HFF-Myc (cell line): ENCODE measurements at places on chromosomes 6 and 20.

DNA sequence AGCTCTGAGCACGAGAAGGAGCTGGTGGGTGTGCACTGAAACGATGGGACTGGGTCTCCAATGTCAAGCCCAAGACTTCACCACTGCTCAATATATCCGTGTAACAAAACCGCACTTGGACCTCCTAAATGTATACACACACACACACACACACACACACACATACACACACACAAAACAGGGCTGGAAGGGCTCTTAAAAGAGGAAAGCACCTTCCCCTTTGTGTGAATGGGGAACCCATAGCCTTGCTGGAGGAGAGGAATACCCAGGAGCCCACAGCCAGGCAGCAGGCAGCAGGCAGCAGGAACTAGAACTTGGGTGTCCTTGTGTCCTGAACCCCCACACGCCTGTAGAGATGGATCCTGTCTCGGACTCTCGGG lies 29.8 kb downstream of the TGM2 start:
- DNase-seq = no peak

DNA sequence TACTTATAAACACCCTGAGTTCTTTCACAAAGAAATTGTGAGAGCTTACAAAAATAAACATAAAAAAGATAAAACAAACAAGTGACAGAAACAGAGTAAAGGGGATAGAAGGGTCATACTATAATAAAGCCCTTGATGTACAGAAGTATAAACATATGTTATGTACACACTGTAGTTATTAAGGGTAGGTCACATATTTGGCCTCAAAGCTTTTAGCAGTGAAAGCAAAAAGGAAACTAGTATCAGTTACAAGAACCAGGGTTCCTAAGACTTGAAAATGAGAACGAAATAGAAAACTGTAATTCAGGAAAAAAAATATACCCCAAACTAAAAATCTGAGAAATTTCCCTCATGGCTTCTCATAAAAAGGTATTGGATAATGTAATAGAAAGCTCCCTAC lies 380.6 kb downstream of the HDGFL1 start:
- peak; percentile 9 for DNase-seq

DNA sequence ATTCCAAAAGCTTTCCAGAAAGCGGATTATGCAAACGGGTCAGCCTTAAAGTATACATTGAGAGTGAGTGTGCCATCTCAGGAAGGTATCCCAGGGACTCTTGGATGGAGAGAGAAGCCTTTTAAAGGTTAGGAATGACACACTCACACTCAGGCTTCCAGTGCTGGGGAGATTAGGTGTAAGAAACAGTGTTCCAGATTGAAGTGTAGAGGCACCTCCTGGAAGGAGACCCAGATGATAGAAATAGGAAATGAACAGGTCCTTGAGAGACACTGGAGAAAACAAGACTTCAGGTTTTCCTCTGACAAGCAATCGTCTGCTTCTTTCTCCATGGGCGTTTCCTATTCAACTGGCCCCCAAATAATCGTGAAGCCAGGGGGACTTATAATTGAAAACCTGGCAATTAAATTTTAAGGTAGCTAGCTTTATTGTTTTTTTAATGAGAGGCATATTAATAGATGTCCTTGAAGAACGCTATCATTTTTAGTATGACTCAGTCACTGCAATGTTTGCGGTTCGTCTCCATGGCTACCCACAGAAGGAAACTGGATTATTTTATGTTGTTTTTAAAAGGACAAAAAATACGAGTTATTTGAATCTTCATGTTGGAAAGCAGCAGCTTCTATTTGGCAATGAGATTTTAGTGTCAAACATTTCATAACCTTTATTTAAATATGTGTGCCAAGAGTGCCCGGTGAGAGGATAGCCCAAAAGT lies 85.3 kb downstream of the TRMT6 start:
- peak; percentile 25 for DNase-seq

DNA sequence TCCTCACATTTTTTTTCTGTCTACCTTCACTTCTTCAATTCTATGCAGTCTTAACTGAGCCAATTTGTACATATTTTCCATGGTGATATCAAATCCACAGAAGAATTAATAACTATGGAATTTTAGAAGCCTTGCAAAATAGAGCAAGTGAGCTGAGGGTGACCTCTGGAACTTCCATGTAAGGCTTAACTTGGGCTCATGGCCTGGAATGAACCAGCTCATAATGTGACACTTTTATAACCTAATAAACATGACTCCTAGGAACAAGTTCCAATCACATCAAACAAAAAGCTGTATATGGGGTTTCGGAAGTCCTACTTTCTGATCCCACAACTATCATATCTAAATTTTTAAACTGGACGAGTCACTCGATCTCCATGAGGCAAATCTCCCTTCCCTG lies 232.4 kb downstream of the FOXA2 start:
- DNase-seq = no peak

- no peak for DNase-seq
Observed at GRCh38 chr6:13811627-13812358, 2.6 kb downstream of the MCUR1 start.

DNA sequence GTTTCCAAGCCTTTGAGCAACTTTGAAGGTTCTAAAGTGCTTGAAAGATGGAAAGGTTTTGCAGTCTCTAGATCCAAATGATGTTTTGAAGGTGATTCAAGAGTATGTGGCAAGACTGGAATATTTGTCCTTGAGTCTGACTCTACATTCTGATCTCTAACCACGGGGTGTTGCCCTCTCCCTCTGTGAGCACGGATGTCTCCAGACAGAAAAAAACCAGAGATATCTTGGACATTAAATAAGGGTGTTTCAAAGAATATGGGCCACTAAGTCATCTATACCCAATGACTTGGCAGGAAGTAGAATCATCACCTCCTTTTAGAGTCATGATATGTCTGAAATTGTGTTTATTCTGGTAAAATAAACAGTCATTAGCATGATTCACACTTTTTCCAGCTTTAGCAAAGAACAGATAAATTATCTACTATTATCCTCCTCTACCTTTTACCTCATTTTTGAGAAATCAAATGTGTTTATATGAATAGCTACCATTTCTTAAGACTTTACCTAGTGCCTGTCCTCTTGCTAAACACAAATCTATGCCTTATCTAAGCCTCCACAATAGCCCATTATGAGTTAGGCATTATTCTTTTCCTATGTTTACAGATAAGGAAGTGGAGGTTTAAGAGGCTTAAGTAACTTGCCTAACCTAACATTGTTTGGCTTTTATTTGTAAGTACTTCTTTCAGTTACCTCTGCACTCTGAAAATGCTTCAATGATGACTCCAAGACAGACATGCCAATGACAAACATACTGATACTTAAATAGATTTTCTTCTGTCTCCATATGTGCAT lies 384.4 kb downstream of the BMP2 start:
- DNase-seq = no peak

GRCh38 chr6:131844243-131844841 lies 36.5 kb downstream of the ENPP1 start:
- no peak for DNase-seq

- DNase-seq = no peak
Observed at GRCh38 chr6:70753870-70754380, 86.2 kb downstream of the SMAP1 start.
